ENCODE measurements at places on chromosomes 6 and 20.

GRCh38 chr6:1606780-1607515, 2.8 kb upstream of the FOXC1 start:
- no peak for DNase-seq

- DNase-seq, result no peak
Measured at GRCh38 chr6:15430931-15431405, 185.1 kb downstream of the JARID2 start.

GRCh38 chr20:55283889-55284288, 721.4 kb downstream of the CBLN4 start:
- DNase-seq, result no peak

- DNase-seq, result no peak
Measured at GRCh38 chr6:149863698-149864577, at the start of gene LRP11. LRP11 (minus strand) TSS chr6:149864359; CDS start chr6:149864020, 339 bp downstream.

DNA sequence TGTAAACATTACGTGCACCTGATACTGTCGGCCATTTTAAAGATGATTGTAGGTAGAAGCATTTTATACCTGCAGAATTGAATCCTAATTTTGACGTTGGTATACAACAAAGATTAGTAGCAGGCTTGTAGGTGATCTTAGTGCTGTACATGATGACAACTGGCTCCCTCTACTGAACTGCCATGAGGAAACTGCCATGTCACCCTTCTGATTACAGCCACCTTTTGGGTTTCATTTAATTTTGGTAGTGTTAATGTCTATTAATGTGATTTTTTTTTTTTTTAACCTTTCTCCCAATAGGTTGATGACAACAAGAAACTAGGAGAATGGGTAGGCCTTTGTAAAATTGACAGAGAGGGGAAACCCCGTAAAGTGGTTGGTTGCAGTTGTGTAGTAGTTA, 2.3 kb downstream of the RPS12 start:
- no peak for DNase-seq

DNA sequence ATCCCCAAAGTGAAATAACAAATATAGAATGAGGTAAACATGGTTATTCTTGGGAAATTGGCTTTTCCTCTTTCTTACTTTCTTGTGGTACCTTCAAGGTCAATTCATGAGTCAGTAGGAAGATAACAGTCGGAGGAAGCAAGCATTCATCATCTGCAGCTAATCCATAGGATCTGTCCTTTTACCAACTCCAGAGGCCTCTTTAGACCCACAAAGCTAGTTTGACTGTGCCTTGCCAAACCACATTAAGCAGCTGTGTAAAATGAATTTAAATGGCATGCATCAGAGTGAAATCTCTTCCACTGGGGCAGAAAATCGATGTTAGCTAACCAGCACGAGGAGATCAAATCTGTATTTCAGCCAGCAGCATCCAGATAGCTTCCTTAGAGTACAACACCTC, 171.3 kb downstream of the TMEM242 start:
- no peak for DNase-seq

GRCh38 chr6:18503593-18504231, 116.6 kb downstream of the RNF144B start:
- peak; percentile 64 for DNase-seq

GRCh38 chr6:70860920-70861319, 95.9 kb downstream of the B3GAT2 start:
- DNase-seq, result no peak

- DNase-seq, result no peak
Measured at GRCh38 chr20:18284805-18285533, 3.4 kb upstream of the ZNF133 start.

All from HFF-Myc (cell line).